GM06990 (cell line): ENCODE measurements at places on chromosomes 1 and 21.

DNA sequence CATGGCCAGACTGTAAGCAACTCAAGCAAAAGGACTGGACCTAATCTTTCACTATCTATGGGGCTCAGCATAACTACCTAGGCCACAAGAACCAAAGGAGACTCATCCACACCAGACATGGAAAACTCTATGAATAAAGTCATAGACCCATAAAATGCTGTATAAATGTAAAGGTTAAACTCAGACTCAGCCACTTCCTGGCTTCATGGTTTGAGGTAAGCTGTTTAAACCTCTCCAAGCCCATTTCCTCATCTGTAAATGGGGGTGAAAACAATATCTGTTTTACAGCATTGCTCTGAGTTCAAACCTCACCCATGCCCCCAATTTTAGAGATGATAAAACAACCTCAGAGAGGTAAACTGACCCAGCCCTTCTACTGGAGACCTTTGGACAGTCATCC is 4.0 kb upstream of the SMIM12 start:
- no peak for DNase-seq

- no peak for DNase-seq
Measured at GRCh38 chr1:236774926-236775325, 20.2 kb upstream of the MTR start.

DNA sequence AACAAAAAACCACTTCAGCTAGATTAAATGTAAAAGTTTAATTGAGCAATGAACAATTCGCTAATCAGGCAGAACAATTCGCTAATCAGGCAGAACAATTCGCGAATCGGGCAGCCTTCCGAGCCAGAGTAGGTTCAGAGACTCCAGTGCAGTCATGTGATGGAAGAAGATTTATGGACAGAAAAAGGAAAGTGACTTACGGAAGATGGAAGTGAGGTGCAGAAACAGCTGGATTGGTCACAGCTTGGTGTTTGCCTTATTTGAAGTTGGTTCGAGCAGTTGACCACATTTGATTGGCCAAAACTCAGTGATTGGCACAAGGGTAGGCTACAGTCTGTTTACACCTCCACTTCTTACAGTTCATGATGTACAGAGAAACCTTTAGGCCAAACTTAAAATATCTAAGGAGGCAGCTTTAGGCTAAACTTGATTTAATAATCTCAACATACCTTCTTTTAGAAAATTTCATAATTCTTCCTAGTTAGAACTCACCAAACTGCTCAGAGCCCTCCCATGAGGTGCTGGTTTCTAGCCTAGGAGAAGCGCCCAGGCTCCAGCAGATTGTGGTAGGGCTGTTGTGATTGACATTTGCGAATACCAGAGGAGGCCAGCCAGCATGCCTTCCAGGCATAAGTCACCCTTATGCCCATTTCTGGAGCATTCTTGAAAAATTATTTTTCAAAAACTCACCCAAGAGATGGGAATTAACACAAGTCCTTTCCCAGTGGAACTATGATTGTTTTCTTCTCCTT is 22.8 kb upstream of the KCNC4 start:
- no peak for DNase-seq

DNA sequence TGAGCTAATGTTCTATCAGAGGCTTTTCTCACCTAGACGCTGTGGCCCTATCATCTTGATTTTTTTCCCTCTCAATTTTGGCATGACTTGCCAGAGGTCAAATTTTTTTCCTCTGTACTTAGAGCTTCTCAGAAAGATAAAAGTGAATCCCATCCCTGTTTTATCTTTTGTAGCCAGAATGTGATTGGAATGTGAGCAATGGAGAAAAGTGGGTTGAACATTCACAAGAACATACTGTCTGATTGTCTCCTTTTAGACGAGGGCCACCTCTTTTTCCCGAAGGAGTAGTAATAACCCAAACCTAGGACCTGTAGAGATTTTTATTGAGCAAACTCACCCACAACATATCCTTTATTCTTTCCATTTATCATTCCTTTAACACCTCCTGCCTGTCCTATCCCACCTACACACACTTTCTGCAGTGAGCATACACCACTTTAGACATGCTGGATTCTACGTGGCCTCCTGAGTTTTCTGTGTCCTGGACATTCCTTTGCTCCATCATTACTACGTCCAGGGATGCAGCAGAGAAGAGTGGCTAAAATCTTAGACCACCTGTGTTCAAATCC is 15.9 kb downstream of the S100A10 start:
- DNase-seq, result no peak

GRCh38 chr1:203512848-203513584 is 19.1 kb downstream of the OPTC start:
- no peak for DNase-seq

DNA sequence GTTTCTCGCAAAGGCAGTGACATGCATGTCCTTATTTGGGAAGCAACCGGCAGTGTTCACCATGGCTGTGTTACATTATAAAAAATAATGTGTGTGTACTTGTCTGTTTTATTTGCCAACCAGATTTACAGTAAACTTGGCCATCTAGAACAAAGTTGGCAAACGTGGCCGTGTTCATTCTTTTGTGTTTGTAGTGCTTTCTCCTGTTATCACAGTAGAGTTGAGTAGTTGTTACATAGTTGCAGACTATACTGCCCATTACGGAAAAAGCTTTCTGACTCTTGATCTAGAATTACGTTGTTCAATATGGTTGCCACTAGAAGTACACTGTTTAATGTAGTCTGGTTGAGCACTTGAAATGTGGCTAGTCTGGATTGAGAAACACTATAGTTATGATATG is 19.4 kb downstream of the SOAT1 start:
- no peak for DNase-seq

DNA sequence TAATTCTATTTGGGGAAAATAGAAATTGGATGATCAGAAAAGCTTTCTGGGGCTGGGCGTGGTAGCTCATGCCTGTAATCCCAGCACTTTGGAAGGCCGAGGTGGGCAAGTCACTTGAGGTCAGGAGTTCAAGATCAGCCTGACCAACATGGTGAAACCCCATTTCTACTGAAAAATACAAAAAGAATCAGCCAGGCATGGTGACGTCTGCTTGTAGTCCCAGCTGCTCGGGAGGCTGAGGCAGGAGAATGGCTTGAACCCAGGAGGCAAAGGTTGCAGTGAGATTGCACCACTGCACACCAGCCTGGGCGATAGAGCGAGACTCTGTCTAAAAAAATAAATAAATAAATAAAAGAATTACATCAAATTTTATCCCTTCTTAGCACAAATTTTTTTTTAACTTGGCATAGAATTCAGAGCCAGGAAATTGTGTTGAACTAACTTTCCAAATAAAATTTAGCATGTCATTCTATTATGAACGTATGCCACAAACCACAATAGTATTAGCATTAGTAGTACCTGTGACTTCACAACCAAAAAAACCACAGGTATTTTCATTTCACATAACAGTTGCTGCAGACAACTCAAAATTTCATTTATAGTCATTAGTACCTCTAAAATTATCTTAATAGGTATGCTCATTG is 4.5 kb upstream of the ANKRD13C start:
- DNase-seq, result peak; percentile 68

DNA sequence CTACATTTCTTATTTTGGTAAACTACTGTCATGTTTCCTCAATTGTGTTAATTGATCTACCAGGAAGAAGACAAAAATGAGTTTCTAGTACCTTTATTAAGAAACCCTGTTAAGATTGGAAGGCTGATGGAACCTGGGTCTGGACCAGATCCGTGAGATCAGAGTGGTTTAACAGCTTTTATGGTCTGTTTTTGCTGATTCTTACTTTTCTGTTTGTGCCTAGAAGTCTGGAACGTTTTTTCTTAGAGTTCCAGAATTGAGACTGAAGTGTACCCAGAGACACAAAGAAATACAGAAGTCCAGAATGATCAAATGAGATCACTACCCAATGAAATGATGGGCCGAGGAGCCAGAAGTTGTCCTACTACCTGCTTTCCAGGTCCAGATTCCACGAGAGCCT is 22.5 kb upstream of the CDC42 start:
- DNase-seq, result no peak

- peak; percentile 66 for DNase-seq
Measured at GRCh38 chr21:35226968-35227744, 178.1 kb upstream of the RUNX1 start.

- DNase-seq, result no peak
Measured at GRCh38 chr21:17146426-17146825, 366.4 kb upstream of the CXADR start.

GRCh38 chr21:35677298-35677841 is 383.0 kb downstream of the SETD4 start:
- DNase-seq, result no peak

GRCh38 chr1:31111290-31111951 is 45.9 kb upstream of the PUM1 start:
- no peak for DNase-seq

DNA sequence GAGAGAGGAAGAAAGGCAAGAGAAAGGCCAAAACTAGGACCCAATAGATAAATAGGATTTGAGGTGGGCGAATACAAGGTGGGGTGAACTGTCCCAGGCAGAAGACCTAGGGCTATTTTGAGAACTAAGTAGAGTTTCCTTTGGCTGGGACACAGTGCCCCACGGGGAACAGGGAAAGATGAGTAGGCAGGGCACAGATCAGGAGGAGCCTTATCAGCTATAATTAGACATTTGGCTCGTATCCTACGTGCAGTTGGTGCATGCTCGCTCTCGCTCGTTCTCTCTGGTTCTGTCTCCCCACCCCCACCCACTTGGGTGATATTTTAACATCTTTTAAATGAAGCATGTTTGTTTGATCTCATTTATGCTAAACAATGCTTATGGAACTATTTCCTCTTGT is 235.0 kb upstream of the JUN start:
- no peak for DNase-seq

GRCh38 chr1:110003747-110004428 is 19.3 kb downstream of the AHCYL1 start:
- peak; percentile 41 for DNase-seq

GRCh38 chr1:185741551-185741950 is 7.4 kb downstream of the HMCN1 start:
- DNase-seq, result no peak

GRCh38 chr1:210690236-210690635 is 361.5 kb downstream of the HHAT start:
- no peak for DNase-seq

DNA sequence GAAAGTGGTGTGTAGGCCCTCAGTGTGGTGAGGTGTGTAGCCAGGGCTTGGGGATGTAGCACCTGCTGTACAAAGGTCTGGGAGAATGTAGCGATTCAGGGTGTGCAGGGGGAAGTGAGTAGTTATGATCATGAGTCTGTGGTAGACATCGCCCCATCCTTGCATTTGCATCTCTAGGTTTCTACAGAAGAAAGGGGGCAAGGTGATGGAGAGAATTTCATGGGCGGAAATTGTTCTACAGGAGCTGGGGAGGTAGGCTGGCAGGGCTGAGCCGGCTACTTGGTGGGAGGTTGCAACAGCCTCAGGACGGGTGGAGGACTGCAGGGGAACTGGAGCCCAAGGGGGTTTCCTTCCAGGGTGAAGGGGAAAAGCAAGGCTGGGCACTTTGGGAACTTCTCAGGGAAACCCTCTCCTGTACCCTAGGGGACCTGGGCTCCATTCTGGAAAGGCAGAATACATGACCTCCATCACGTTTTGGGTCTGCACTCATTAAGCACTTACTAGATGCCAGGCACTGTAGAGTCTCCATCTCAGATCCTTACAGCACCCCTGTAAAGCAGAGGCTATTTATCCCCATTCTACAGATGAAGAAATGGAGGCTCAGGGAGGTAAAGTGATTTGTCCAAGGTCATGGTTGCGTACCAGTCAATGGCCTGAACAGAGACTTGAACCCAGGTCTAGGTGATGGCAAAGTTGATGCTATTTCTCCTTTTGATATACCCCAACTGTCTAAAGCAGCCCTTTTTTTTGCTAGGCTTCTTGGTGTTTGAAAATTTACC is 14.5 kb upstream of the TNFRSF1B start:
- peak; percentile 73 for DNase-seq

DNA sequence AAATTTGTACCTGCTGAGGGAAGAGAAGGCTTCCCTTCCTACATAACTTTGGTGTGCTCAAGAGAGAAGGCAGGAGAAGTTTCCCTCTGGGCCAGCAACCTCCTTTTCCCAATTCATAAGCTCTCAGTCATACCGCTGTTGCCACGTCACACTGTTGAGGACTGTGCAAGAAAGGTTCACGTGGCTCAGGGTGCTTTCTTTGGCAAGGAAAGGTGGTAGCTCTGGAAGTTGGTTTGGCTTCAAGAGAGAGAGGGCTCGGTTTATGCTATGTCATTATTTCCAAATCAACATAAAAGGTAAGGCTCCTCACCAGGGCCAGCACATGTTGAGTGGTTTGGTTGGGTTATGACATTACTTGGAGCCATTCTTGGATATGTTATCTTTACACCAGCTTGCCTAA is 77.3 kb downstream of the TNFSF18 start:
- no peak for DNase-seq

DNA sequence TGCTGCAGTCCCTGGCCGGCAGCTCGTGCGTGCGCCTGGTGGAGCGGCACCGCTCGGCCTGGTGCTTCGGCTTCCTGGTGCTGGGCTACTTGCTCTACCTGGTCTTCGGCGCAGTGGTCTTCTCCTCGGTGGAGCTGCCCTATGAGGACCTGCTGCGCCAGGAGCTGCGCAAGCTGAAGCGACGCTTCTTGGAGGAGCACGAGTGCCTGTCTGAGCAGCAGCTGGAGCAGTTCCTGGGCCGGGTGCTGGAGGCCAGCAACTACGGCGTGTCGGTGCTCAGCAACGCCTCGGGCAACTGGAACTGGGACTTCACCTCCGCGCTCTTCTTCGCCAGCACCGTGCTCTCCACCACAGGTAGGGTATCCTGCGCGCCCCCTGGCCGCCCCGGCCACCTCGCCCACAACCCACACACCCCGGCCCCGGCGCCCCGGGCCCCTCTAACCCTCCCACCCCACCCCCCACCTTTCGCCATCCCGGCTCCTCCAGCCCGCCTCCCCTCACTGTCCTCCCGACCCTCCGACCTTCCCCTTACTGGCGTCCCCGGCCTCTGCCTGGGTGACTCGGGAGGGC is 352 bp downstream of the KCNK1 start:
- peak; percentile 60 for DNase-seq

DNA sequence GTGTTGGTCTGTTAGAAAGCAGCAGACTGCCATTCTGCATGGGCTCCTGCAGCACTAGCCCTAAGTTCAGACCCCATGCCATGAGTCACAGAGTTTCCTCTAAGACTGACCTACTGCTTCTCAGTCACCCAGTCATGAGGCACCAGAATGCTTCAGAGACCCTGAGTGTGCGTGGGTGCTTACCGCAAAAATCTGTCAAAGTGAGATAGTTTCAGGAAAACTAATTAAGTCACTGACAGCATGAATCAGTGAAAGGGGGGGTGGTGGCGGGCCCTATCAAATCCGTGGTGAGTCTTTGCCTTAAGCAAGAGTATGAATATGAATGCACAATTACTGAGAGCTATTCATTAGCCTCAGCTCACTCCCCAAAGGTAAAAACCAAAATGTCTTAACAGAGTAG is 98.1 kb downstream of the KCTD3 start:
- DNase-seq, result no peak

GRCh38 chr1:44261962-44262361 is 48.7 kb downstream of the DMAP1 start:
- no peak for DNase-seq

DNA sequence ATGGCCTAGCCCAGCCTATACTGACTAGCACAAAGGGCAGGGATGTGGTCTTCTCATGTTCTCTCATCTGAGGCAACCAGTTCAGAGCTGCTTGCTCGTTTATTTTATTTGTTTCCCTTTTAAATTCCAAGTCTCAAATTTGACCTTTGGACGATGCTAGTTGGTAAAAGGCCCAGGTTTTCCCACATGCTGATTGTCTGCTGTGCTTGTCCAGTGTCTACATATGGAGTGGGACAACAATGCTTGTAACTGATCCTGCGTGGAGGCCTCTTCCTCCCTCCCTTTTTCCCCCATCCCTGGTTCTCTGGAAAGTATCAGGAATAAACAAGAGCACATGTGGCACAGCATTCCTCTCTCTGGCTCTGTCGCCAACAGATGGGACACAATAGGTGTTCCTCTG is 34.0 kb upstream of the BEND5 start:
- DNase-seq, result no peak
